ENCODE measurements at places on chromosomes 12 and 14.

- DNase-seq: no peak
These were observed 217.4 kb downstream of the SLC41A2 start for GRCh38 chr12:104740668-104741067.

DNA sequence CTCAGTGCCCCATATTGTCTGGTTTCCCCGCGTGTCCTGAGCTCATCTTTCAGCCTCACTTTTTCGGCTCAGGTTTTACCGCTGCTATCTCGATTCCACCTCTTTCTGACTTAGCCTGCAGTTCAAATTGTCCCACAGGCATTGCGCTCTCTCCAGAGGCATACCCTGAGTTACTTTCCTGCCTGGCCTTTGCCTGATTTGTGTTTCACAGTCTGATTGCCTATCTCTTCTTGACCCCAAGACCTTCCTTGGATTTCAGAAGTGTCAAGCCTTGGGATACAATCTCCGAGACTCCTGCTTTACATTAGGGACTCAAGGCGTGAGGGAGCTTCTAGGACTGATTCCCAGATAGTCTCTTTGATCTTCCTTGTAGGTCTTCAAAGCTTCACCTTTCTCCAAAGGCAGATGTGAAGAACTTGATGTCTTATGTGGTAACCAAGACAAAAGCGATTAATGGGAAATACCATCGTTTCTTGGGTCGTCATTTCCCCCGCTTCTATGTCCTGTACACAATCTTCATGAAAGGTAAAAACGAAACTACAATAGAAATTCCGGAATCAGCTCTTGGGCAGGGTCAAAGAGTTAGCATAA, 629 bp downstream of the LETMD1 start:
- DNase-seq: no peak

DNA sequence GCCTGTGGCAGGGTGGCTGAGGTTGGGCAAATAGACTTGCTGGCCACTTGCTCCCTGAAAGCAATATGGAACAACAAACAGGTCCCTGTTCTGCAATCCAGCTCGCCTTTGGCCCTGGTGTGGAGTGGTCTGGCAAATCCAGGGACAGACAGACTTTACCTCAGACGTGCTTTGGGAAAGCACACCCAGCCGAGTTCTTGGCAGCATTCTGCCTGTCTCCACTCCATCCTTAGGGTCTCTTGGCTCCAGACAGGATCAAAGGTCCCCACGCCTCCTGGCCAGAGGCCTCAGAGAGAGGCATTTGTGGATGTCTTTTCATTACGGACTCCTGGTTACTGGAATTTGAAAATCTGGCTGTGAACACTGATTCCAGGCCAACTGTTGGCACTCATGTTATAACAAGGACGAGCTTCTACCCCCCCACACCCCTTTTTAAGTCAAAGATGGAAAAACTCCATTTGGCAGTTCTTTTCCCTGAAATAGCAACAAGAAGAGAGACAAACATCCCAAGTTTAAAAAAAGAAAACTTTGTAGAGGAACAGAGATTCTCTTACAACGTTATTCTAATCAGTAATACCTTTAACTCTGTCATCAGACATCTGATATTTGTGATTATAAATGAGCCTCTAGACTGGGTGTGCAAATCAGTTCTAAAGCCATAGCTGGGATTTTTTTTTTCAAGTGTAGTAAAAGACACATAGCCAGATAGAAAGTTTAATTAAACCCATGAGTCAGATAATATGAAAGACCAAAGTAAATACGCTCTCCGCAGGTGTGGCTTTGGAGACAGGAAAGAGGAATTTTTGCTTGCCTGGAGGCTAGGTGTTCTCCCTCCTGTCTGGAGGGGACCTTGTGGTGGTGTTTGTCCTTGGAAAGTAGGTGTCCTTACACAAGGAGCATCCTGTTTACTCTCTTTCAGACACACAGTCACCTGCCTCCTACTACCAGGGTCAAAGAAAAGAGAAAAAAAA, 60.7 kb downstream of the GALNT8 start:
- DNase-seq: no peak

DNA sequence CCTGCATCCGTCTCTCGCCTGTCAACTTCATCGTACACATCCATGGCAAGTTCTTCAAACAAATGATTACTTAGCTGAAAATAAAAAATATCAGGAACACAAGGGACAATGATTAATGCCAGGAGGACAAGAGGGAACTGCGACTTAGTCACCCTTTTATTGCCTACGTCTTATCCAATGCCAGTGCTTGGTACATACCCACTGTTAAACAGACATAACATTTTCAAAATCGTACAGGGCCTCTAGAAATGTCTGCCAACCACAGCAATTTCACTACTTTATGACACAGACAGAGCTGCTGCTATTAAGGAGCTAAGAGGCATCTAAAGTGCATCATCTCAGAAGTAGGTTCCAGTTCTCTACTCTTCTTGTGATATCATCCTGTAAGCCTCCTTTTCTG, 34.6 kb downstream of the GIT2 start:
- no peak for DNase-seq

DNA sequence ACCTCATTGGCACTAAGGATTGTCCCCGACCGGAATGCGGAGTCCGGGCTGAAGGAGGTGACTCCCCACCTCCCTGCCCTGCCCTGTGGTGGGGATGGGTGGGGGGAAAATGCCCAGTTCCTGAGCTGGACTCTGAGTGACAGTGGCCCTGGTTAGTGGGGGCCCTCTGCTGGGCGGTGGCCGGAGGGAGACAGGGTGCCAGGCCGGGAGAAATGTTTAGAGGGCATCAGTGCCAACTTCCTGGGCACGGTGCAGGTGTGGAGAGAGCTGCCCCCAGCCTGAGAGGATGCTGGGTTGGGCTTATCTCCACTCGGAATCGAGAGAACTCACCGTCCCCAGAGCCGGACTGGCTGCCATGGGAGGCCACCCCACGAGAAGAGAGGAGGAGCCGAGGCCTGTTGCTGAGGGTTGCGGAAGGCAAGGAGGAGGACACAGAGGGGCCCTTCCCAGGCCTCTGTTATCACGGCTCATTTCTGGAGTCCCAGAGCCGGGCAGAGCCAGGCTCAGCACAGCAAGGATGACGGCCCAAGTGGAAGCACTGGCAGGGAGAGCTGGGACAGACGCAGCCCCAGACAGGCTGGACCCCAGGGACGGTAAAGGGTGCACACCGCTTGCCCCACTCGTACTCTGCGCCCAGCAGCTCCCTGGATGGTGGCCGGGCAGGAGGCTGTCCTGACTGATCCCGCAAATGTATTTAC, 156.7 kb downstream of the KIF26A start:
- no peak for DNase-seq

DNA sequence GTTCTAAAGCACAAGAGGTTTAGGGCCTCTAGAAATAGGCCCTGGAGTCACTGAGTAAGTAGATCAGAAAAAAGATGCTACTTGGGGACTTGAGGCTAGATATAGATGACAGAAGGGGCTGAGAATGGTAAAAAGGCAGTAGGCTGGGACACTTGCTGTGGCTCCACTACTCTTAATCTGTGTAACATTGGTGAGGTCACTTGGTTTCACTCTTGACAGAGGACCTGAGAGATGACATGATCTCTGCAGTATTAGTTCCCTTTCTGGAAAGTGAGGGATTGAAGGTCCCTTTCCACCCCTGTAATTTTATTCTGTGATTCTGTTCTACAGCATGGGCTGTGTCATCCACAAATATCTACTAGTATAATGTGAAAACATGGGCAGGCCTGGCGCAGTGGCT, 39.7 kb downstream of the MAPKAPK5 start:
- no peak for DNase-seq

DNA sequence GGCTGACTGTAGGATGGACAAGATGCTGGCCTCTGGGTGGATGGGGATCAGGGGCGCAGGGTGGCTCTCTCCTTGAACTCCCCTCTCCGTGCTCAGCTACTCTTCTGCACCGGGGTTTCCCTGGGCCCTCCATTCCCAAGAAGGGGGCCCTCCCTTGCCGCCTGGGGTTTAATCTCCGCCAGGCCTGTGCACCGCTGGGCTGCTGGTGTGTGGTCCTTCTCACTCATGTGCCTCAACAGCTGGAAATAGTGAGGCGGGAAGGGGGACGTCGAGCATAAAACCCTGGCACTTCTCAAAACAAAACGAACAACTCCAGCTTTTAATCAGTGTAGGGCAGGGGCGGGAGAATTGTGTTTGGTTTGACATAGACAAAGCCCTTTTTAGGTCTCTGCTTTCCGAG, 19.0 kb upstream of the SMOC1 start:
- no peak for DNase-seq

DNA sequence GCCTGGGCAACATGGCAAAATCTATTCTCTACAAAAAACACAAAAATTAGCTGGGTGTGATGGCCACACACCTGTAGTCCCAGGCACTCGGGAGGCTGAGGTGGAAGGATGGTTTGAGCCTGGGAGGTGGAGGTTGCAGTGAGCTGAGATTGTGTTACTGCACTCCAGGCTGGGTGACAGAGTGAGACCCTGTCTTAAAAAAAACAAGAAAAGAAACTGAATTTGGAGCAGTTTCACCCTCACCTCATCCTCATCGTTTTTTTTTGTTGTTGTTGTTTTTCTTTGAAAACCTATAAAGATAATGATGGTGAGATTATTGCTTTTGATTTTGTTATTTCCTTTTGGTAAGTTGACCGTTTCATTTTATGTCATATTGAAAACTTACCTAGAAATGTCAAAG, 60.7 kb downstream of the SLC38A6 start:
- DNase-seq: no peak

GRCh38 chr12:46208370-46208769, 60.5 kb downstream of the SLC38A1 start:
- no peak for DNase-seq

DNA sequence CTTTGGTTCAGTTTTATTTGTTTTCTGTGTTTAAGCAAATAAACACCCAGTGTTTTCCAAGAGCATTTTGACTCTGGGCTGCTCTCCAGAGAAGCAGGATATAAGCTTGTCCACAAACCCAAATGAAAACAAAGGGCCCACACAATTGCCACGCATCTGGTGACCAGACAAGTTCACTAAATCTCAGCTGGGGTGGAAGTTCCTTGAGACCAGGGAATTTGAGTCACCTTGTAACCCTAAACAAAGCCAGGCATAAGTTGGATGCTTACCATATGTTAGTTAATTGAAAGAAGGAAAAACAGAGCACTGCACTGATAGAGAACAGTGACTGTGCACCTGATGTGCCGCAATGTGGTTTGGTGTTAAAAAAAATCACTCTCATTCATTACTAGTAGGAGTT, 1.6 kb upstream of the TXNRD1 start:
- no peak for DNase-seq

DNA sequence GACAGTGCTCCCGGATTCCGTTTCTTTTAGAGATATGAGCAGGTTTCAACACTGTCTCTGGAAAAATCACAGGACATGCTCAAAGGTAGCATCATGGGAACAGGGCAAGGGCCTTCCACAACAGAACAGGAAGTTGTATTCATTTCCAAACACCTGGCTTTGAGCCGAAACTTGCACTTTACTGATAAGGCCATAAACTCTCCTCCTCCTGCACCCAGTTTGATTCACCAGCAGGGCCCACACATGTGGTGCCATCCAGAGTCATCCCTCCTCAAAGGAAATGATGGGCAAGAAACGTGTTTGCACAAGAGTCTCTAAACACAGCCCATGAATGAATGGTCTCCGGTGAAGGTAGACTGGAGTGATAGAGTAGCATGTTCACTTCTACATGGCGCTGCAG, 268.4 kb upstream of the FKBP4 start:
- no peak for DNase-seq

GRCh38 chr12:67056329-67056728, 212.8 kb upstream of the CAND1 start:
- no peak for DNase-seq

GRCh38 chr14:87785897-87786296, 207.1 kb downstream of the GALC start:
- no peak for DNase-seq

GRCh38 chr12:84813780-84814663, 98.6 kb downstream of the SLC6A15 start:
- no peak for DNase-seq

DNA sequence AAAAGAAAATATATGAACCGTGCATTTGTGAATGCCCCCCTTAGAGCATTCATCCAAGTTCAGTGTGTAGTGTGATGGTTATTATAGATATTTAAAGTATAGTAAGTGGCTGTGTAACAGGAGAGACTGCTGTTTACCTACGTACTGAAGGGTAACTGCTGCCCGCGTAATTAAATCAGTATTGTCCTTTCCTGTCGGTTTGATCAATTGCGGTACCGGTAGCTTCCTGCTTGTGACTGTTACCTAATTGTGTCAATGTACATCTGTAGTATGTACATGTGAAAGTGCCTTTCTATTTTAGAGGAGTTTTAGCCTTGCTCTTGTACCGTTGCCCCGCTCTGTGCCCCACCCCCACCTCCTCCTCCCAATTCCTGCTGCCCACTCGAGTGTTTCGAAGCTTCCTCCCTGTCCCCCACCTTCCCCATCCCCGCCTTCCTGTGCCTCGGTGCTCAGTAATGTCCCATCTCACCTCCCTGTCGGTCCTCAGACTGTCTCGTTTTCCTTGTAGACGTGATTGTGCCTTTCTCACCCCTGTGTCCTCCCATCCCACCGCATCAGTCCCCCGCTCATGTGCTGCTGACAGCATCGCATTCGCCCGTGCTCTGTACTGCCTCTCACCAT, 75.0 kb downstream of the KICS2 start:
- DNase-seq: no peak

- no peak for DNase-seq
These were observed 48.2 kb upstream of the DLK1 start for GRCh38 chr14:100678469-100678828.

DNA sequence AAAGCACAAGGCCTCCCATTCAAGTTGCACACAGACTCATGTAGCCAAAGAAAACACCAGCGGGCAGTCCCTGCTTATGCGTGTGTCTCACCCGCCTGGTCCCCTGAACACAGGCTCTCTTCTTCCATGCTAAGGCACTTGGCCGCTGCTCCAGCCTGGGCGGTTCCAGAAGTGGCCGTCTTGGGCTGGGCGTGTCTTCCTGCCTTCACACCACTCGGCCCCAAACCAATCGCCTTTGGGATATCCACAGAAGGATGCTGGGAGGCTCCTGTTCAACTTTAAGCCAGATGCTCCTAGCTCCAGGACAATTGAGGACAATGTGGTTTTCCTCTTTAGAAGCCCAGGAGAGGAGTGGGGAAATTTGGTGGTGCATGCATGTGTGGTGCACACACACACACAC, 2.2 kb downstream of the SCARB1 start:
- no peak for DNase-seq

GRCh38 chr12:112837629-112838197, 46.2 kb downstream of the RPH3A start:
- DNase-seq: no peak

GRCh38 chr12:58301730-58302122, 360.4 kb downstream of the ATP23 start:
- DNase-seq: no peak
